ENCODE measurements at places on chromosomes 13 and 19. TPM values are rescaled to one million over a fixed set of nuclear protein-coding genes. Genes with fewer than 3 reads are reported as not detected.

DNA sequence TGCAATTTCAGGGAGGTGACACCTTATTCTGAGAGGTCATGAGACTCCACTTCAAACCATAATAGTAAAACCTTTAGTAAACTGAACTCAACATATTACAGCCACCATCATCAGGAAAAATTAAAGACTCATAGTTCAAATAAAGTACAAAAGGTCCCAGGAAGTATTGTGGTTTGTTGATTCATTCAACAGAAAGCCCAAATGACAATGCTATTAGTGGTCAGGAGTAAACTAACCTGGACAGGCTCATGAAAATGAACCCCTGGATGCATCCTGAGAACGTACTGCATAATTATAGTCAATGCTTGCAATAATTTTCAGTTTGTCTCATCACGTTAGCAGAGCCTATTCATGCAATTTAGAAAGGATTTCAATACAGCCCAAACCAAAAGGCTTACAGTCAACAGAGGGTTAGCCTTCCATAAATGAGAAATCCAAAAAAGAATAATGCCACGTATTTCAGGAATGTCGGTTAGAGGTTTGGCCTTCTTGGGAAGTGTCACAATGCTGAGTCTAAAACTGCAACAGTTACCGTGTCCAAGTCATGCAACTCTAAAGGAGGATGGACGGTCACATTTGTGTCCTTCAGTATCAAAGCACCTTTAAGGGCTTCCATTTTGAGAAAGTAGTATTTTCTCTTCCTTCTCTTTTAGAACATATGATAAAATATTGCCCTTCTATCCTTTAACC lies 280.8 kb downstream of the ABCC4 start:
- DNase-seq, result peak; percentile 8

DNA sequence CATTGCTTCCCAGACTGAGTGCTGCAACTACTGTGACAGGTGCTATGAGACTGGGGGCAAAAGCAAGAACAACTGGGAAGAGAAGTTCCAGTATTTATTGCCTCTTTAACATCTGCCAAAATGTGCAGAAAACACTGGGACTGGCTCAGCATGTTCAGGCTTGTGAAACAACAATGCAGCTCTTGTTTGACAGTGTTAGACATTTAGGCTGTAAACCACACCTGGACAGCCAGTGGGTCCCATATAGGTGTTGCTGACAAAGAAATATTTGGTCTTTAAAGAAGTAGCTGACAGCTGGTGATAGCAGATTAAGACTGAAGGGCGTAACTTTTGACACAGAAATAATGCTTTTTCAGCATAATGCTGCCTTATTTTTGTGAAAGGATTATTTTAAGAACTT lies 88.1 kb downstream of the STOML3 start:
- DNase-seq, result no peak

GRCh38 chr13:104310861-104311260 lies 1244.6 kb upstream of the SLC10A2 start:
- DNase-seq, result no peak

GRCh38 chr13:61276401-61276800 lies 139.2 kb downstream of the PCDH20 start:
- DNase-seq, result peak; percentile 61

The TNFRSF19 gene
- total RNA-seq, result 2.3 TPM

- no peak for DNase-seq
Measured at GRCh38 chr13:65155861-65156260, 2074.3 kb downstream of the PCDH9 start.

- DNase-seq, result no peak
Measured at GRCh38 chr19:12596485-12596884, 14.1 kb downstream of the ZNF490 start.

GRCh38 chr19:40589591-40590429 lies 11.4 kb upstream of the LTBP4 start:
- no peak for DNase-seq

DNA sequence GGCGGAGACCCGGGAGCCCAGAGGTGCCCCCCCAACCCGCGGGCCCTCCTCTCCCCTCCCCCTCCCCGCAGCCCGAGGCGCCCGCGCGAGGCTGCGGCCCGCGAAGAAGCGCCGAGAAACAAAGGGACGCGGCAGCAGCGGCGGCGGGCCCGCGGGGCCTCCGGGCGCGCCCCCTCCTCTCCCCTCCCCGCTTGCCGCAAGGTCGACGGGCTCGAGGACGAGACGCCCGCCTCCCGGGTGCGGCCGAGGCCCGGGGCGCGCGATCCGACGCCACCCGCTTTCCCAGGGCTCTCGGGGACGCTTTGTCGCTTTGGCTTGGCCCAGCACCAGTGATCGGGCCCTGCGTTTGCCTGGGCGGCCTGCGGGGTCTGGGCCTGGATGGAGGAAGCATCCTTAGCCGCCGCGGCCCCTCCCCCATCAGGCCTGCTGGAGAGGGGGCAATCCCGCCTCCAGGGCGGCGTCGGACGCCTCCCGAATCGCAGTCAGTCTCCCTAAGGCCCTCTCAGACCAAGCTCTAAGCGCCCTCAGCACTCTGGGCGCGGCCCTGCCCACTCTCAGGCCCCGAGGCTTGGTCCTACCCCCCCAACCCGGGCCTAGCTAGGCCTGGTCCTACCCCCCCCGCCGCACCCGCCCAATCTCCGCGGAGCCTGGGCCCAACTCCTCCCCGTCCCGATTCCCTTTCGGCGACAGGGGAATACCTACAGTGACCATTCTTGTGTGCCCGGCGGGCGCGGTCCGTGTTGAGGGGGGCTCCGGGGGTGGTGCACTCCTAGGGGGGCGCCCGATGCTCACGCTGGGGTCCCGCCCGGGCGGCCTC lies 740 bp downstream of the ELAVL3 start:
- DNase-seq, result no peak

The LRCH1 gene
- 5.4 TPM for total RNA-seq

The CYP2A6 gene
- total RNA-seq, result not detected

DNA sequence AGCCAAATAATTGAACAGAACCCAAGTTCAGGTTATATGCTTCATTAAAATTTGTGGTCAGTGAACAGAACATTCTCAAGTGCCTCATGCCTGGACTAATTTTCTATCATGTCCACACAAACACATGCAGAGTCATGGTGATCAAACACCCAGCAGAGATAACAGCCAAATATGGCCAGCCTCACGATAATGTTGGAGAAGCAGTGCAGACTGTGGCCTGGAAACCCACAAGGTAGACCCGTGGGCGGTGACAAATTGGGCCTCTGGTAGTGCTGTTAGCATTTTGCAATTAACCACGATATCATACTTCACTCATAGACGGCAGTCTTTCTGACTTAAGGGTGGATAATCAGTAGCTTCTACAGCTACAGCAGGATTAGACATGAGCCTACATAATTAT lies 35.0 kb upstream of the VWA8 start:
- DNase-seq, result peak; percentile 46

DNA sequence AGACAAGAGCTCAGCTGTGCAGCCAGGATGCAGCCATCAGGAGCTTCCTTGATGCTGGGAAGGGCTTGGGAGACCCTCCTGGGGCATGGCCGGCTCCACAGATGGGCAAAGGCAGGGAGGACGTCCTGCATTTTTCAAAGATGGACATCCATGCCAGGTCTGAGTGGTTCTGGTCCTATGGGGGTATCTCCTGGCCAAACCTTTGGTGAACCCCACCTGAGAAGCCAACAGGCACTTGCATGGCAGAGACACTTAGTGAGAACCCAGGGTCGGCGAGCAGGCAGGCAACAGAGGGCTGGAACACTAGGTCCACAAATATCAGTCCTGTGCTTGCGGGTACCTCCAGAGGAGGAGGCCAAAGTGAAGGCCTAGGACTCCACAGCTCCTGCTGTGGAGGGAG lies 70.0 kb downstream of the KCTD15 start:
- no peak for DNase-seq

DNA sequence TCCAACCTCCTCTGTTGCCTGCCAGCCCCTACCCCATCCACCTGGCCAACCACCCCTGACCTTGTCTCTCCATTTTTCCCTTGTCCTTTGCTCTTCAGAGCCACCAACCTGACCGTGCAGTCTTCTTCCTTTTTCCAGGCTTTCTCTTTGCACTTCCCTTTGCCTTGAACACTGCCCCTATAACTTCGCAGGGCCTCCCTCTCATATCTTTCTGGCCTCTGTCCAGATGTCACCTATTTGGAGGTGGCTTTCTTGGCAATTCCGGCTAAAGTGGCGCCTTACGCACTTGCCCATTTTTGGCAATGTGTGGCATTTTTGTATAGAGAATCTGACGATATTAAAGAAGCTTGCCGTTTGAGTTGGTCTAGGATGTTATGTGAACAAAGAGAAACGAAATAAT lies 844 bp downstream of the ZNF543 start:
- DNase-seq, result no peak

DNA sequence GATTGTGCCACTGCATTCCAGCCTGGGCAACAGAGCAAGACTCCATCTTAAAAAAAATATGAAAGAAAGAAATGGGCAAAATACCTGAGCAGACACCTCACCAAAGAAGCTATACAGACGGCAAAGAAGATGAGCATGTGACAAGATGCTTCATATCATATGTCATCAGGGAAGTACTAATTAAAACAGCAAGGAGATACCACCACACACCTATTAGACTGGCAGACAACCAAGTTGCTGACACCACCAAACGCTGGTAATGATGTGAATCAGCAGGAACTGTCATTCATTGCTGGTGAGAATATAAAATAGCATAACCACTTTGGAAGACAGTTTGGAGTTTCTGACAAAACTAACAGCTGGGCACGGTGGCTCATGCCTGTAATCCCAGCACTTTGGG lies 11.5 kb upstream of the TFDP1 start:
- DNase-seq, result no peak

The AMH gene
- 3.0 TPM for total RNA-seq

- no peak for DNase-seq
Measured at GRCh38 chr13:44808185-44808584, 181.1 kb downstream of the NUFIP1 start.

DNA sequence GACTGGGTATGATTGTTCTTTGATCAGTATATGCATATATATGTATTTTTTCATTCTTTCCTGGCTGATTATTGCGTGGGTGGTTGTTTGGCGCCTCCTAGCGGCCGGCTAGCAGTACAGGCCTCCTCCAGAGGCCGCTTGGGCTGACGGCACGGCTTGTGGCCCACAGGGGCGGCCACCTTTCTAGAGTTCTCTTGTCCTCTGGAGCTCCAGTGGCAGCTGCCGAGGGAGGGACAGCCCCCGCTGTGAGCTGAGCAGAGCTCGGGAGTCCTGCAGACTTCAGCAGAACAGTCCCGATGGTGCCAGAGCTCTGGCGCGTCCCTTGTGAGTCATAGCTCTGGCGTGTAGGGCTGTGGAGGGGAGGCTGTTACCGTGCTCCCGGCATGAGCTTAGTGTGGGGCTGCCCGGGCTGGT lies 22.5 kb upstream of the ZNF429 start:
- DNase-seq, result no peak

Measured in Caki2 (cell line).